ENCODE measurements at places on chromosomes 6 and 20. TPM values are rescaled to one million over a fixed set of nuclear protein-coding genes. Genes with fewer than 3 reads are reported as not detected.

MAP7 gene
- 1.9 TPM for total RNA-seq

PKIG gene
- total RNA-seq: 83.7 TPM

HLA-F gene
- 0.43 TPM for total RNA-seq

MARCKS gene
- total RNA-seq: 154 TPM

TMEM244 gene
- not detected for total RNA-seq

DNA sequence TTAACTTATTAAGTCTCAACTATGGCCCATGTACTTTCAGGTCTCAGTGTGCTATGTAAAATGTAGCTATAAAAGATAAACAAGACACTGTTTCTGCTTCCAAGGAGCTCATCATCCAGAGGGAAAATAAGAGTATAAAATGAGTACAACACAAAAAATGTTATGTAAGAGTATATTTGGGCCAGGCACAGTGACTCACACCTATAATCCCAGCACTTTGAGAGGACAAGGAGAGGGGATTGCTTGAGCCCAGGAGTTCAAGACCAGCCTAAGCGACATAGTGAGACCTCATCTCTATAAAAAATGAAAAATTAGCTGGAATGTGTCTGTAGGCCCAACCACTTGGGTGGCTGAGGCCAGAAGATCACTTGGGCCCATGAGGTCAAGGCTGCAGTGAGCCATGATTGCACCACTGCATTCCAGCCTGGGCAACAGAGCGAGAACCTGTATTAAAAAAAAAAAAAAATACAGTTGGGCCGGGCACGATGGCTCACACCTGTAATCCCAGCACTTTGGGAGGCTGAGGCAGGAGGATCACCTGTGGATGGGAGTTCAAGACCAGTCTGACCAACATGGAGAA is 124.0 kb downstream of the EDN1 start:
- no peaks in the 10 kb centered on the region for H3K27me3 ChIP-seq
- no peak overlapping the region for H3K4me3 ChIP-seq
- H3K36me3 ChIP-seq: no peaks in the 10 kb centered on the region
- DNase-seq: peak; percentile 40

DNA sequence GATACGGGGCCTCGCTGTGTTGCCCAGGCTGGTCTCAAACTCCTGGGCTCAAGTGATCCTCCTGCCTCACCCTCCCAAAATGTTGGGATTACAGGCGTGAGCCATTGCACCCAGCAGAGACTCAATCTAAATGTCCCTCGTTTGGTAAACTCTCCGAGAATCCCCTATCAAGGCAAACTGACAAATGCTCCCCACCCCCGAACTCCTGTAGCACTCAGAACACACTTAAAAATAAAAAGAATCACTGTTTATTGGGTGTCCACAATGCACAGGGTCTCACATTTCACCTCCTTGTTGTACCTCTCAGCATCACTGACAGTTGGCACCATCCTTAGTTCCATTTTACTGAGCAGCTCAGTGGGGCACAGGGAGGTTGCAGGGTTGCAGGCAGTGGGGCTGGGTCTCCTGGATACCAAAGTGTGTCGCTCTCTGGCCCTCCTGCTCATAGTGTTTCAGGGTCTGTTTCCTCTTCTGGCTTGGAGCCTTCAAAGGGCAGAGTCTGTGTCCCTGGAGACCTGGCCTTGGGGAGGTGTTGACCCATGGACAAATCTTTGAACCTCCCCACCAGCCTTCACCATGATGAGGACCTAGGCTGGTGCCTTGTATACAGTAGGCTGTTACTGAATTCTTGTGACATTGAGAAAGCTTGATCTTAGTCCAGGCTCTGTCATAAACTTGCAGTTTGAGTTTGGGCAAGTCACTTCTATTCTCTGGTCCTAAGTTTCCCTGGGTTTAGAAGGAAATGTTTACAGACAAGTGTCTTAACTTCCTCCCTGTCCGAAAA is 8.5 kb upstream of the SRC start:
- H3K27ac ChIP-seq: no peak overlapping the region
- H3K36me3 ChIP-seq: no peaks in the 10 kb centered on the region
- no peaks in the 10 kb centered on the region for H3K27me3 ChIP-seq
- DNase-seq: no peak
- peaks cover 13% of the 10 kb centered on the region for H3K4me1 ChIP-seq

GRCh38 chr6:47752801-47753200 is 29.0 kb upstream of the OPN5 start:
- H3K4me1 ChIP-seq: no peaks in the 10 kb centered on the region
- no peaks in the 10 kb centered on the region for H3K27me3 ChIP-seq
- no peaks in the 10 kb centered on the region for H3K36me3 ChIP-seq
- DNase-seq: no peak
- H3K4me3 ChIP-seq: no peak overlapping the region

DNA sequence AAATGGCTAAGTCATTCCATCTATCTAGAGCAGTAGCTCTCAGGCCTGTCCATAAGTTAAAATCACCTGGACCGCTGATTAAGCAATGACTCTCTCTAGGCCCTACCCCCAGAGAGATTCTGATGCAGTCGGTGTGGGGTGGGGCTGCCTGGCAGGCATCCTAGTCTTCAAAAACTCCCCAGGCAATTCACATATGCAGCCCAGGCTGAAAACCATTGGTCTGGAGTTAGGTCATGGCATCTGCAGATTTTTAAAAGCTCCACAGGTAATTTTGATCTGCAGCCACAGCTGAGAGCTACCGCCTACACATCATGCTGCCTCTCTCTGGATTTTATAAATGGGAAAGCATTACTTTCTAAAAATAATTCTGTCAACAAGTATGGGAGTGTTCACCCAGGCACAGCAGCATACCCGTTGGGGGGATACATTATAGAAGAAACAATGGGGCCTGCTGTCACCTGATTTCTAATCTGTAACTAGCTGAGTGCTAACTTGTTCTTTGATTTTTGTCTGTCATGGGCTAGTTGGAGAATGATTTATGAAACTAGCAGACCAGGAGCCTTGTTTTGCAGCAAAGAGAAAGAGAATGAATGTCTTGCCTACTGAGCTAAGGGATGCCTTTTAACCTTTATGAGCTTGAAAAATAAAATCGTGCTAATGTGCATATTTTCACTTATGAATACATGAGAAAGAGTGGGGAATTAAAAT is 44.1 kb upstream of the ATXN1 start:
- DNase-seq: peak; percentile 6
- peaks cover 29% of the 10 kb centered on the region for H3K4me1 ChIP-seq
- H3K4me3 ChIP-seq: no peak overlapping the region
- no peaks in the 10 kb centered on the region for H3K36me3 ChIP-seq
- no peaks in the 10 kb centered on the region for H3K27me3 ChIP-seq

DNA sequence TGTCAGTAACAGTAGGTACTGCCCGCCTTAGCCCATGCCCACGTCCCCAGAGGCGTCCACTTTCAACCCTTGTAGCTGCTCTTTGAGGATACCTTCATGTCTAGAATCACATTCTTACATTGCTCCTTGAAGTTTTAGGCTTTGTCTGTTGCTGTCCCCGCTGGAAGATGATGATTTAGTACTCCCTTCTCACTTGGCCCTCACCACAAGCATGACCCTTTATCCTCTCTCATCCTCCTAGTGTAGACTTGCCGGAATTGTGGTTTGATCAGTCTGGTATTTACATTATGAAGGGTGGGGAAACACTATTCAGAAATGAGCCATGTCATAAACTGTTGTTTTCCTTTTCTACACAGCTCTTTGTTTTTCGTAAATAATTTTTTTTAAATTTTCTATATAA is 87.4 kb downstream of the ARID1B start:
- no peak for DNase-seq
- H3K4me1 ChIP-seq: peaks cover 13% of the 10 kb centered on the region
- H3K27ac ChIP-seq: no peak overlapping the region
- H3K27me3 ChIP-seq: no peaks in the 10 kb centered on the region

- H3K27me3 ChIP-seq: no peaks in the 10 kb centered on the region
- DNase-seq: no peak
- H3K27ac ChIP-seq: no peak overlapping the region
Observed at GRCh38 chr6:136897071-136897470, 25.0 kb upstream of the SLC35D3 start.

GRCh38 chr20:62668441-62669027 is 26.2 kb downstream of the SLCO4A1 start:
- no peak overlapping the region for H3K27ac ChIP-seq
- no peaks in the 10 kb centered on the region for H3K27me3 ChIP-seq
- DNase-seq: peak; percentile 84
- no peak overlapping the region for H3K4me3 ChIP-seq
- H3K4me1 ChIP-seq: no peaks in the 10 kb centered on the region

- H3K36me3 ChIP-seq: no peaks in the 10 kb centered on the region
- no peak overlapping the region for H3K27ac ChIP-seq
- no peaks in the 10 kb centered on the region for H3K27me3 ChIP-seq
- no peak overlapping the region for H3K4me3 ChIP-seq
- H3K4me1 ChIP-seq: peaks cover 52% of the 10 kb centered on the region
- DNase-seq: no peak
Observed at GRCh38 chr6:45072673-45073072, 255.5 kb upstream of the RUNX2 start.

- H3K27me3 ChIP-seq: peaks cover 84% of the 10 kb centered on the region
- H3K27ac ChIP-seq: no peak overlapping the region
- no peaks in the 10 kb centered on the region for H3K36me3 ChIP-seq
- no peak for DNase-seq
- H3K4me3 ChIP-seq: peak overlapping the region; percentile 64
Observed at GRCh38 chr6:90297115-90297866, 648 bp upstream of the BACH2 start.

DNA sequence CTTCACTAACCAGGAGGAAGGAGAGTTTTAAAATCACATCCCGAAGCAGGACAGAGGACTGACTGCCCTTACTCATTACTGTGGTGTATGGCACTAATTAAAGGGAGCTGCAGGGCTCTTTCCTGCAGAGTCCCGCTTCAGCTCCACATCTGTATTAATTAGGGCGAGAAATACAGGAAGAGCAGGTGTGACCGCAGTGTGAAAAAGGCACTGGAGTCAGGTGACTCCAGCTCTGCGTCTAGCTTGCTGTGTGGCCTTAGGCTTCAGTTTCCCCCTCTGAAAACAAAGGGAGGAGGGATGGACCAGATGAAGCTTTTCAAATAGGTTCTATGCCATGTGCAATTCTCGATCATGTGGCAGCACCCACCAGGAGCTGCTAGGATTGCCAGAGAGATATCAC is 34.0 kb downstream of the KIAA1755 start:
- DNase-seq: no peak
- no peaks in the 10 kb centered on the region for H3K36me3 ChIP-seq
- peaks cover 2% of the 10 kb centered on the region for H3K4me1 ChIP-seq
- H3K27ac ChIP-seq: no peak overlapping the region
- no peaks in the 10 kb centered on the region for H3K27me3 ChIP-seq
